ENCODE measurements at places on chromosomes 7 and 10.

DNA sequence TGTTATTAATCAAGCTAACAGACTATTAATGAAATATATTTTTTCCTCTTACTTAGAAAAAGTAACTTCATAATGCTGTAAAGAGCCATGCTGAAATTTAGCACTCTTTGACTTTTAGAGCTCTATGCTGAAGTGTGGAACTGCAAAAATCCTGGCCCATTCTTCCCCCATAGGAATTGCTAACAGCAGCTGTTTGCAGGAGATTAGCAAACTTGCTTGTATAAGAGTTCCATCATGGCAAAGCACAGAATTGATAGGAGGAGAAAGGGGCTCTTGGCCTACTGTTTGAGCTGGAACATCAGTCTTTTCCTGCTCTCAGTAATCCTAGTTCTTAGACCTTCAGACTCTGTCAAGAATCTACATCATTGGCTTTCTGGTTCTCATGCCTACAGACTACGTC is 18.3 kb upstream of the GNAT3 start:
- DNase-seq: no peak

DNA sequence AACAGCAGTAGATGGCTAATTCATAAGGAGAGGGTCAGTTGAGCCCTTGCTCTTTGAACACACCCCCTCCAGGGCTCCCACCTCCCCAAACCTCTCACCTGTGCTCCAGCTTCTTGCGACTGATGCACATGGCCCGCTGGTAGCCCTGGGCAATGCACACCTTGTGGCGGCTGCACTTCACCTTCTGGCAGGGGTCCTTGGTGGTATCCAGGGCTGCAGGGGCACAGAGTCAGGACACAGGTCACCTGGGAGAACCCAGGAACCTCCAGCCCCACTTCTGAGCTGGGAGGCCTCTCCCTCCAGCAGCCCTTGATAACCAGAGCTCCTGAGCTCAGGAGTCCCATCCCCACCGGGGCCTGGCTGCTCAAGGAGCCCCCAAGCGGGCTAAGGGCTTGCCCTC is 16.3 kb downstream of the SPOCK2 start:
- no peak for DNase-seq

- no peak for DNase-seq
These were observed 35.3 kb downstream of the RASGEF1A start for GRCh38 chr10:43231523-43232078.

- no peak for DNase-seq
These were observed 11.1 kb downstream of the RBP4 start for GRCh38 chr10:93589648-93590562.

DNA sequence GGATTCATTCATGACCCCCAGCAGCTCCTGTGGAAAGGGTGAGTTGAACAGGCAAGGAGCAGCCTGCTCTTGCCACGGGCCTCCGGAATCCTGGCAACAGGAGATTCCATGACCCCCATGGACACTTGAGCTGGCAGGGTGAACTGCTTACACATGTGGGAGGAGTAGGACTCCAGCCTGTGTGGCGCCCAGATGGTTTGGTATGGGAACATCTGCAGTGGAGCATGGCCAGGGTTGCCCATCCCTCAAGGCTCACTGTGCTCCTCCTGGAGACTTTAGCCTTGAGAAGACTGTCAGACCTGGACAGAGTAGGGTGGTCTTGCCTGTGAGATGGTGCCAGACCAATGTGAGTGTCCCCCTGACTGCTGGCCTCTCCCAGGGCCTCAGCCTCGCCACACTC is 57.0 kb downstream of the HECTD2 start:
- DNase-seq: no peak

GRCh38 chr10:1278306-1278705 is 222.1 kb downstream of the WDR37 start:
- no peak for DNase-seq

- DNase-seq: no peak
These were observed 288.0 kb upstream of the ANKRD30A start for GRCh38 chr10:36837416-36837815.

GRCh38 chr7:140010194-140010895 is 52.4 kb downstream of the PARP12 start:
- DNase-seq: no peak

- DNase-seq: no peak
These were observed 49.7 kb downstream of the ZMYND11 start for GRCh38 chr10:184911-185310.

DNA sequence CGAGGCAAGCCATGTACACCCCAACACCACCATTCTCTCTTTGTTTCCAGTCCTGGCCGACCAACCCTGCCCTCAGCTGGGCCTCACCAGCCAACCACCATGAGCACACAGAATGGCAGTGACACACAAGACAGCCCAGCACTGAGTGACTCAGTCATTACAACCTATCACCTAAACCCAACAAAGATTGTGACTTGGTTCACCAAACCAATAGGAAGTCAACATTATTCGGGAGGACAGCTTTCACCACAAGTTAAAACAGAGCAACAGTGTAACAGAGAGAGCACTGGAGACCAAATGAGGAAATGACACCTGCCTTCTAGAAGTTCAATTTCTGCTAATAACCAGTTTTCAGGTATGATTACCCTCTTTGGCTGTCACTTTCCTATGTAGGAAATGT is 72.1 kb downstream of the DNMBP start:
- DNase-seq: no peak

- DNase-seq: no peak
These were observed 2.0 kb downstream of the SEMA3D start for GRCh38 chr7:85184599-85185423.

GRCh38 chr10:132075909-132076577 is 10.3 kb downstream of the JAKMIP3 start:
- no peak for DNase-seq

DNA sequence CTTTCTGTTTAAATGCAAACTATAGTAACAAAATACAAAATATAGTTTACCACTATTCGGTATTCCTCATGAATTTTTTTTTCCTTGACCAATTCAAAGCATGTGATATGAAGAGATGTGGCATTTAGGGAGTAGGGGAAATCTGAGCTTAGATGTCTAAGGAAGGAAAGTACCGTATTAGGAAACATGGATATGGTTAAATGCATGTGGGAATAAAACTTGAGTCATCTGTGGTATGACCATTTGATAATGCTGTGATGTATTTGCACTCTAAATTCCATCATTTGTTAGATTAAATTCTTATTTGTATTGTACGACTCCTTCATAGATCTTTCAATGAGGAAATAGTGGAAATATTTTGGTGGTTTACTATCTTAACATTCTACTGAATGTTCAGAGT is 19.7 kb downstream of the AHR start:
- DNase-seq: no peak

DNA sequence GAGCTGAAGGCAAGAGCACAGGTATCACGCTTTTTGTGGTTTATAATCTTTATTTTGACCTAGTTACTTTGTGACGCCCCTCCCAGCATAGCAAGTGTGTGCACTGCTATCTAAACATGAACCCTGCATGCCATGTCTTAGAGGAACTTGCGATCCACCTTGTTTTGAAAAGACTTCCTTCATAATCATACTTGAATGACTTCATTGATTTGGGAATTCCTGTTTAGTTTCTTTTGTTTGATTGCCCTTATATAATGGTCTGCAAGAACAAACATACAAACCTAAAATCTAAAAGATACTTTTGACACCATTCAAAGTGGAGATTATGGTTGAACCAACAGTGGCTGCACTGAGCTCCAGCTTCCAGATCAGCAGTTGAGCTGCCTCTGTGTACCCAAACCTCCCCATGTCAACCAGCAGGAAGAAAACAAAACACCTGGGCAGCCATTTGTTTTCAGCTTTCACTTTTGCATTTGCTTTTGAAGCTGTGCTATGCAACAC is 132.6 kb downstream of the CELF2 start:
- no peak for DNase-seq

- DNase-seq: no peak
These were observed 91.2 kb downstream of the ZNF277 start for GRCh38 chr7:112297681-112298080.

- no peak for DNase-seq
These were observed 166.6 kb downstream of the INHBA start for GRCh38 chr7:41536122-41536872.

- DNase-seq: no peak
These were observed 14.4 kb downstream of the ALKBH4 start for GRCh38 chr7:102450242-102450641.

- no peak for DNase-seq
These were observed 33.2 kb upstream of the TPK1 start for GRCh38 chr7:144869082-144869481.

DNA sequence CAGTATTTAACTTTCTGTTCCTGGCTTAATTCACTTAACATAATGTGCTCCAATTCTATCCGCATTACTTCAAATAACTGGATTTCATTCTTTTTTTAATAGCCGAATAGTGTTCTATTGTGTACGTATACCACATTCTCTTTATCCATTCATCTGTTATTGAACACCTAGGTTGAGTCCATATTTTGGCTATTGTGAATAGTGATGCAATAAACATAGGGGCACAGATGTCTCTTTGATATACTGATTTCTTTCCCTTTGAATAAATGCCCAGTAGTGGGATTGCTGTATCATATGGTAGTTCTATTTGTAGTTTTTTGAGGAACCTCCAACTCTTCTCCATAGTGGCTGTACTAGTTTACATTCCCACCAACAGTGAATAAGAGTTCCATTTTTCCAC is 25.5 kb upstream of the TSPAN33 start:
- no peak for DNase-seq
